ENCODE measurements at places on chromosomes 2 and 18. TPM values are rescaled to one million over a fixed set of nuclear protein-coding genes. Genes with fewer than 3 reads are reported as not detected.

GRCh38 chr18:32081881-32082280 lies 9.8 kb upstream of the RNF138 start:
- H3K36me3 ChIP-seq: no peaks in the 10 kb centered on the region
- no peak overlapping the region for H3K27ac ChIP-seq
- DNase-seq: no peak
- no peaks in the 10 kb centered on the region for H3K27me3 ChIP-seq
- H3K4me3 ChIP-seq: no peak overlapping the region

DNA sequence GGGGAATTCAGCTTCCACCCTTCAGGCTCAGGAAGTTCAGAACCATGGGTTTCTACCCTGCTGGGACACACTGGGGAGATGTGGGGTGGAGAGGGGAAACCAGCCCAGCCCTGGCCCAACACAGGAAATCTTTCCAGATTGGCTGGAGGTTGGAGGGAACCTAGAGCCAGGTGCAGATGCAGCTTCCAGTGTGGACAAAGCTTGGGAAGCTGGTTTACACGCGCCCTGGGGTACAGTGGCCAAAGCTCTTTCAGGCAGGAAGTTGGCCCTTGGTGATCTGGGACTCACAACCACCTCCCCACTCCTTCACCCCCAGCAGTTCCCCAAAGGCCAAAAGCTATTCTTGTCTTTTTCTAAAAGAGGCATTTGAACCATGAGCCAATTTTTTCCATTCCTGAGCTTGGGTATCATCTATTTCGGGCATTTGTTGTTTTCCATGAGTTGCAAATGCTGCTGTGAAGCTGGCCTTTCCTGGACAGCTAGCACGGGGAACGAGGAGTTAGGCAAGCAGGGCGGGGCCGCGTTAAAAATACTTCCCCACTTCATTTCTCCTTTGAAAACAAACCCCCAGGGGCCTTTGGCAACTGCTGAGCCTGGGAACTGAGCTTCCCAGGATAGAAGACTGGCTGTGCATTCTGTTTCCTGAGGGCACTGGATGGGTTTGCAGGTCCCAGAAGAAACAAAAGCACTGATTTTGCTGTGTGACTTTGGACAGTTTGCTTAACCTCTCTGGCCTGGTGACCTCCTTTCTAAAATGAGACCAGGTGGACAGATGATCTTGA lies 3.1 kb upstream of the ARID5A start:
- H3K4me1 ChIP-seq: peaks cover 36% of the 10 kb centered on the region
- no peaks in the 10 kb centered on the region for H3K27me3 ChIP-seq
- DNase-seq: peak; percentile 81

The ASTL gene
- total RNA-seq: not detected

GRCh38 chr18:5909125-5909524 lies 13.8 kb upstream of the TMEM200C start:
- H3K4me1 ChIP-seq: no peaks in the 10 kb centered on the region
- H3K36me3 ChIP-seq: no peaks in the 10 kb centered on the region
- peak; percentile 33 for DNase-seq
- H3K27me3 ChIP-seq: no peaks in the 10 kb centered on the region
- H3K4me3 ChIP-seq: no peak overlapping the region
- no peak overlapping the region for H3K27ac ChIP-seq

DNA sequence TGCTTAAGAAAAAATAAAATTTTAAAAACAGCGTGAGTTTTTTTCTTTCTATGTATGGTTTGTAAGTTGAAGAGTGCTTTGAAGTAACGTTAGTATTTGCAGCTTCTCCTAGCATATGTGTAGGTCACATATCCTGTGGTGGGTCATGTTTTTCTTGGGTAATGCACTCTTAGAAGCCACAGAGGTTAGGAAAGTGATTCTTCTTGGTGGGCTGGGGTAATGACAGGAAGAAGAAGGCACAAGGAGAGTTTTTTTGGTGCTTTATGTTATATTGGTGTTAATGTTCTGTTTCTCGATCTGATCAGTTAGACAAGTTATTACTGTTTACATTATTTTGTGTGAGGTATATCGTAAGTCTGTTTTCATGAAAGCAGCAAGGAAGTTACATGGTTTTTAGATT lies 109.0 kb downstream of the ICA1L start:
- no peak for DNase-seq
- no peak overlapping the region for H3K27ac ChIP-seq
- H3K36me3 ChIP-seq: no peaks in the 10 kb centered on the region
- no peaks in the 10 kb centered on the region for H3K4me1 ChIP-seq

The C2orf81 gene
- 1.5 TPM for total RNA-seq

The ALPP gene
- total RNA-seq: not detected

DNA sequence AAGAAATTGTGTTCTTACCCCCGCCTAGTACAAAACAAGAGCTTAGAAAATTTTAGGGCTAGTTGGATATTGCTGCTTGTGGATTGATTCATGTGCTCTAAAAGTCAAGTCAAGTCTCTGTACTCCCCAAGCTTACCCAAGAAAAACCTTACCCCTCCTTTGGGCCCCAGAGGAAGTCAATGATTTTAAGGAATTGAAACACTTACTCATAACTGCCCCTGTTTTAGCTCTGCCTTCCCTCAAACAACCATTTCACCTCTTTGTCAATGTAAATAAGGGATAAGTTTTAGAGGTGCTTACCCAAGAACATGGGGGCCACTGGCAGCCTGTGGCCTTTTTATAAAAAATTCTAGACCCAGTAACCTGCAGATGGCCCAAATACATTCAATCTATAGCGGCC lies 136.6 kb upstream of the RMP24 start:
- no peak overlapping the region for H3K4me3 ChIP-seq
- H3K27me3 ChIP-seq: no peaks in the 10 kb centered on the region
- no peaks in the 10 kb centered on the region for H3K36me3 ChIP-seq
- no peaks in the 10 kb centered on the region for H3K4me1 ChIP-seq
- no peak overlapping the region for H3K27ac ChIP-seq

DNA sequence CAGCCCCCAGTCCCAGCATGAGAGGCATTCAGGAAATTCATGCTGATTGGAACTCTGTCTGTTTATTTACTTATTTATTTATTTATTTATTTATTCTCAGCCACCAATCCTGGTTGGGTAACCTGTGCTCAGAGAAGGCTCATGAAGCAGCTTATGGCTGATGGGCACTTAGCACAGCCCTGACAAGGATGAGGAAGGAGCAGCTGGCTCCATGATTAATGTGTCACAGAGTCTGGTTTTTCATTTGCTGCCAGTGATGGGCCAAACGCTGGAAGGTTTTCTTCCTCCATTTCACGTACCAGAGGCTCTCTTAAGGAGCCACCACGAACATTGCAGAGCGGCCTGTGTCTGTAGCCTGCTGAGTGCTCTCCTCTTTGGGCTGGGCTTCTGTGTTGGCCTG lies 28.3 kb upstream of the KCNS3 start:
- no peaks in the 10 kb centered on the region for H3K27me3 ChIP-seq
- no peak overlapping the region for H3K27ac ChIP-seq
- H3K36me3 ChIP-seq: no peaks in the 10 kb centered on the region
- H3K4me1 ChIP-seq: no peaks in the 10 kb centered on the region
- H3K4me3 ChIP-seq: no peak overlapping the region
- DNase-seq: no peak

- no peak overlapping the region for H3K27ac ChIP-seq
- H3K4me1 ChIP-seq: no peaks in the 10 kb centered on the region
- peak; percentile 18 for DNase-seq
- H3K36me3 ChIP-seq: no peaks in the 10 kb centered on the region
Measured at GRCh38 chr2:207012461-207012860, 73.1 kb downstream of the CPO start.

GRCh38 chr2:144582651-144583380 lies 62.9 kb upstream of the ZEB2 start:
- H3K36me3 ChIP-seq: no peaks in the 10 kb centered on the region
- H3K27me3 ChIP-seq: no peaks in the 10 kb centered on the region
- peaks cover 2% of the 10 kb centered on the region for H3K4me1 ChIP-seq

The DBI gene
- 128 TPM for total RNA-seq

The LRRC30 gene
- not detected for total RNA-seq

- H3K27me3 ChIP-seq: no peaks in the 10 kb centered on the region
- H3K4me1 ChIP-seq: no peaks in the 10 kb centered on the region
- no peak overlapping the region for H3K4me3 ChIP-seq
Measured at GRCh38 chr2:201313362-201313761, 43.8 kb downstream of the FLACC1 start.

- peak overlapping the region; percentile 29 for H3K27ac ChIP-seq
- H3K27me3 ChIP-seq: no peaks in the 10 kb centered on the region
- peaks cover 30% of the 10 kb centered on the region for H3K4me1 ChIP-seq
- DNase-seq: peak; percentile 78
Measured at GRCh38 chr2:9378433-9379390, 44.6 kb downstream of the ITGB1BP1 start.

DNA sequence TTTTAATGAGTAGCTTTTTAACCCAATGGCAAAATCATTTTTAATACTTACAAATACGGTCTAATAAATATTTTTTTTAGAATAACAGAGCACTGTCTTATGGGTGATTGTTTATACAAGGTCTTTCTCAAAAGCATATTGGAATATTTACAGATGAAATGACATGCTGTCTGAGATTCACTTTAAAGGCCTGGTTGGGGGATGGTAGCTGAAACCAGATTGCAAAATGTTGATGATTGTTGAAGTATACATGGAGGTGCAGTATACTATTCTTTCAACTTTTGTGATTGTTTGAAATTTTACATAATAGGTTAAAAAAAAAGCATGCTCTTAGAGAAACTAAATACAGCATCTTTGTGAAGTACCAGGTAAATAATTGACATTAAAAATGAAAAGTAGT lies 111.2 kb downstream of the FMNL2 start:
- no peaks in the 10 kb centered on the region for H3K36me3 ChIP-seq
- H3K4me3 ChIP-seq: no peak overlapping the region
- H3K27me3 ChIP-seq: no peaks in the 10 kb centered on the region
- peaks cover 7% of the 10 kb centered on the region for H3K4me1 ChIP-seq
- H3K27ac ChIP-seq: no peak overlapping the region
- no peak for DNase-seq

DNA sequence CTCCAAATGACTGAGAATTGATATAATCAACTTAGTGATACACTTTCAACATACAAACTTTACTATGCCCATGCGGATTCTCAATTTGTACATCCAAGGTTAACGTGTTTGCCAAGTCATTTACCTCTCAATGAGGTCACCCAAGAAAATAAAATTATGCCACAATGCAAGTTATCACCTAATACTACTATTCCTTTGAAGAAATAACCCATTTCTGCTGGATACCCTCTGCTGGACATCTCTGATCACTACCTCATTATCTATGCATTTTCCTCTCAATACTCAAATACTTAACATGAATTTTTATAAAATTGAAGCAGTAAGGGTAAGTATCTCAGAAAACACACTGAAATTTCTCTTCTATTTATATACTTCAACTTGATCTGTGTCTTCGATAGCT lies 12.7 kb downstream of the HNRNPLL start:
- no peak overlapping the region for H3K27ac ChIP-seq
- no peak overlapping the region for H3K4me3 ChIP-seq
- DNase-seq: no peak

- H3K4me3 ChIP-seq: no peak overlapping the region
- no peaks in the 10 kb centered on the region for H3K36me3 ChIP-seq
- DNase-seq: no peak
- peaks cover under 1% of the 10 kb centered on the region for H3K4me1 ChIP-seq
Measured at GRCh38 chr2:237164474-237165042, 78.9 kb downstream of the COPS8 start.

- H3K27ac ChIP-seq: no peak overlapping the region
- peaks cover 29% of the 10 kb centered on the region for H3K36me3 ChIP-seq
- no peak for DNase-seq
- no peaks in the 10 kb centered on the region for H3K27me3 ChIP-seq
- no peak overlapping the region for H3K4me3 ChIP-seq
- no peaks in the 10 kb centered on the region for H3K4me1 ChIP-seq
Measured at GRCh38 chr2:200471928-200472645, 37.8 kb downstream of the KCTD18 start.

DNA sequence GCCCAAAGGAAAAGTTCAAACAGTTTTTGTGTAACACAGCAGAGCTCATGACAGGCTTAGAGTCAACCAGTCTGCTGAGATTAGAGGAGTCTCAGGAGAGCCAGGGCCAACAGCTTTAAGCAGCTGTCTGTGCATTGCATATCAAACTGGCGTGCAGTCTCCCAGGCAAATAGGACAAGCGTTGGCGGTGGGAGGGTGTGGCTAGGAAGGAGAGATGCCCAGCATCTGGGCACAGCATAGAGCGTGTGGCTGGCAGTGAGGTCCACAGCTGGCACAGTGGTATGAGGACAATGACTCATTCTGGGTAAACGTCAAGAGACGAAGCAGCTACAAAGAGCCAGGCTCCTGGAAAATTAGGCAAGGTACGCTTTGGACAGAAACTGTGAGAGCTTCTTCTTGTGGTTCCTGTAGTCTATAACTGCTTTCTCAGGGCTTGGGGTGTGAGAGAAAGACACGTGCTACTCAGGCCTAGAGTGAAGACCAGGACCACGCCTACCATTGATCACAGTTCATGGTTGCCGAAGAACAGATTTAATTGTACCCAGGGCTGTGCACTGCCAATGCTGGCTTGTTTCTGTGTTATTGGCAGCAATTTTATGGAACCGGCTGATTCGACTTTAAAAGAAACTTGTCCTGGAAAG lies 14.8 kb downstream of the ZAP70 start:
- H3K4me3 ChIP-seq: no peak overlapping the region
- H3K27ac ChIP-seq: no peak overlapping the region
- H3K27me3 ChIP-seq: no peaks in the 10 kb centered on the region

DNA sequence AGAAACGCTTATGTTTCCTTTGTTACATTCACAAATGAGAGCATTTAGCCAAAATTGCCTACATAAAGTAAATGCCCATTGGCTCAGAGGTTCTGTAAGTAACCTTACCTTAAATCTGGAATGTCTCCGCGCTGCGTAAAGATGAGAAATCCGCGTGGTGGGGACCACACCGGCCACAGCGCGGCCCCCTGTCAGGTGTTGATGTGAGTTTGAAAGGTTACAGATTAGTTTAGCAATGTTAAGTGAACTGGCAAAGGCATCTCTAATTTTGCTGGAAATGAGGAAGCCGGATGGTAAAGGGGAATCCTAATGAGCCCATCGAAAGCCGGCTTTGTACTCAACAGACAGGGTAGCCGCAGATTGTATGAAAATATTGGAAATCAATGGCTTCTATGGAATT lies 11.8 kb downstream of the SALL3 start:
- no peak overlapping the region for H3K4me3 ChIP-seq
- no peak for DNase-seq
- H3K27ac ChIP-seq: no peak overlapping the region

GRCh38 chr2:26587994-26588393 lies 53.2 kb downstream of the CIB4 start:
- DNase-seq: no peak
- H3K36me3 ChIP-seq: no peaks in the 10 kb centered on the region
- H3K4me1 ChIP-seq: no peaks in the 10 kb centered on the region
- peaks cover 23% of the 10 kb centered on the region for H3K27me3 ChIP-seq

DNA sequence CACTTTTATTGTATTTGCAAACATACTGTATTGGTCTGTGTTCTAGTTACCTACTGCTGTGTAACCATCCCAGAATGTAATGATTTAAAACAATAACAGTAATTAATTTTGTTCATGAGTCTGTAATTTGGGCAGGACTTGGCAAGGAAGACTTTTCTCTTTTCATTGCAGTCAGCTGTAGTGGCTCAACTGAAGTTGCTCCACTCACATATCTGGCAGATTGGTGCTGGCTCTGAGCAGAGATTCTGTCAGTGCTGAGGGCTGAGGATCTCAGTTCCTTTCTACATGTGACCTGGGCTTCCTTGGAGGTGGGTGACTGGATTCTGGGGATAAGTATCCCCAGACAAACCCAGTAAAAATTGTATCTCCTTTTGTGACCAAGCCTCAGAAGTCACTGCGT lies 26.6 kb downstream of the PTPN4 start:
- H3K4me3 ChIP-seq: no peak overlapping the region
- DNase-seq: peak; percentile 15
- no peaks in the 10 kb centered on the region for H3K36me3 ChIP-seq
- H3K27ac ChIP-seq: no peak overlapping the region
- no peaks in the 10 kb centered on the region for H3K27me3 ChIP-seq

The ZAP70 gene
- total RNA-seq: not detected
